ENCODE measurements at places on chromosomes 6 and 20. TPM values are rescaled to one million over a fixed set of nuclear protein-coding genes. Genes with fewer than 3 reads are reported as not detected.

DNA sequence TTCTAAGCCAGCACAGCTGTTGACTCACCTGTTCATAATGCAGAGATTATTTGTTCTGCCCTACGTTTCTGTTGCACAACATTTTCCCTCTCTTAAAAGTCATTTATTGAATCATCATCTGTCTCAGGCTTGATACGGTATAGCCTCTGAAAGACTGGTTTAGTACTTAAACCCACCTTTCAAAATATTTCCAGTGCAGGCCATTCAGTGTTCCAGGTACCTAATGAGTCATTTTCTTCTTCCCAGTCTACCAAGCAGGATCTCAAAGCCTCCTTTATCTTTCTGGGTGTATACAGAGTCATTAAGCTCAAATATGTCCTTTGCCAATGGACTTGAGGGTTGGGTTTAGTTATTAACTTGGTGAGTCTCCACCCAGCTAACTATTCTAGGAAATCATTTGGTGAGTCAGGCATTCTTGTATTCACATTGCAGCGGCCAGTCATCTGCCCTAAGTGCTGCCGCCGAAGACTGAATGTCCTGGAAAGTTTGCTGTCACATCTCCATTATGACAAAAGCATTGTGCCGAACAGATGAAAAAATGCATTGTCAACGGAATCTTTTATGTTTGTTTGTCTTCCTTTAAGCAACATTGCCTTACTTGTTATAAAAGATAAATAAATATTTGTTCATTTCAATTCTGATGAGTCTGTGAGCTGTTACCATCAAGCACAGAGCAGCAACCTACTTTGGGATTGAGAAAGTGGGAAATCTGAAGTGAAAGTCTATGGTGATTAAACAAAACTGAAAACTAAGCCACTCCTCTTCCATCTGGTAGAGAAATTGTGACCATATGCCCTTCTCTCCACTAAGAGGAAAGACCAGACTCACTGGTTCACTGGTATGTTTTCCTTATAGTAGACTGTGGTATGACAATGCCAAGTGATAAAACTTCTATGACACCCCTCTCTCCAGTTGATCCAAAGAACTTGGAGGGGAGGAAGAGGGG is 14.3 kb upstream of the FAM135A start:
- DNase-seq, result no peak
- H3K4me3 ChIP-seq, result no peak overlapping the region
- H3K27me3 ChIP-seq, result peaks cover 23% of the 10 kb centered on the region
- peaks cover 10% of the 10 kb centered on the region for H3K4me1 ChIP-seq

GRCh38 chr6:494394-494793 is 102.8 kb downstream of the IRF4 start:
- peaks cover 4% of the 10 kb centered on the region for H3K4me1 ChIP-seq
- no peak overlapping the region for H3K27ac ChIP-seq
- DNase-seq, result no peak
- no peaks in the 10 kb centered on the region for H3K27me3 ChIP-seq

- H3K36me3 ChIP-seq, result no peaks in the 10 kb centered on the region
- no peaks in the 10 kb centered on the region for H3K27me3 ChIP-seq
- H3K27ac ChIP-seq, result no peak overlapping the region
- H3K4me3 ChIP-seq, result no peak overlapping the region
- DNase-seq, result no peak
- peaks cover 11% of the 10 kb centered on the region for H3K4me1 ChIP-seq
These were observed 16.5 kb downstream of the SNAI1 start for GRCh38 chr20:49999329-49999728.

DNA sequence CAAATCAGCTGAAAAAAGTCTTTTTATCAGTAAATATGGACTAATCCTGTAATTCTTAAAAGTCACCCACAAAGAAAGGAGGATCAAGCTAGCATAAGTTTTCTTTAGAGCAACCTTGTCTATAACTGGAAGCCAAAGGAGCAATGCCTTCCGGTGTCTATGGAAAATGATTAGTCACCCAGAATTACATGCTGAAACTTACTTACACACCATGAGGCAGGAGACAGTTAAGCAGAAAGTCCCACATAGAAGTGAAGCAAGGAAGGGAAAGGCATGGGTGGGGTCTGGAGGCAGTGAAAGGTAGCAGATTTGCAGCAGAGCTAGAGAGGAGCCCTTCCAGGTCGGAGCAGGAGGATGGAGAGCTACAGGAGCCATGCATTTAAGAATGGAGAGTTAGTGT is 153.7 kb upstream of the RIPOR2 start:
- H3K4me1 ChIP-seq, result peaks cover 6% of the 10 kb centered on the region
- DNase-seq, result no peak

DNA sequence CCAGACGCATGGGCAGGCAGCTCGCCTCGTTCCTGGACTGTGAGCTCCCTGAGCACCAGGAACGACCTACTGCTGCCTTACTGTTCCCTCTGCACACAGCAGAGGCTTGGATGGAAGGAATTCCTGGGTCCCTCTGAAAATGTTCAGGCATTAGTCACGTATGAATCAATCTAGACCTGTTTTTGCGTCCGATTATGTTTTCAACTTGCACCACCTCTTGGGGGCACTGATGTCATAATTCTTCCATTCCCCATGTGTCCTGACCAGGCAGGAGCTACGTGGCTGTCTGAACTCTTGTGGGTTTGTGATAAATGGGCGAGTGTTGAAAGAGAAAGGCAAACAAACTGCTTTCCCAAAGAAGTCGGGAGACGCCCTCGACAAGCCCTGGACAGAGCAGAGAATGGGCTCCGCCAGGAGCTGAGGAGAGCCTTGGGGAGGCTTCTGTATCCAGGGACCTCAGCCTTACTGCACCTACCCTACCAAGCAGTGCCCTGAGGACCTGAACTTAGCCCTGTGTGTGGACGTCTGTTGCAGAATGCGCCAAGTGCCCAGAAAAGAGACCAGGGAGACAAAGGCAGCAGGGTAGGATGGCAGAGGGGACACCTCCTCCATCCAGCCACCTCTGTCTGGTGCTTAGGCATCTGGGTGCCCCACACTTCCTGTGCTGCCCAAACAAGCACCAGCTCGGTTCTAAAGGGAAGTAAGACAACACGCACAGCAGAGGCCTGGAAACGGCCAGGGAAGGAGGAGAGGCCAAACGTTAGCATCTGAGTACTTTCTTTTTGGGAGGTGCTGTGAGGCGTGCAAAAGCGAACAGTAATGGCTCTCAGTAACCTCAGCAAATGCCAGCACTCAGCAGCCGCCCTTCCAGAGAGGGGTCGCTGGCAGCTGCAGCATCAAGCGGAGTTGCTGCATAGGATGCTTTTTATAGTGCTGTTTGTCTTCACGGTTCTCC is 124.2 kb downstream of the LY86 start:
- H3K4me3 ChIP-seq, result no peak overlapping the region
- no peak overlapping the region for H3K27ac ChIP-seq
- H3K36me3 ChIP-seq, result no peaks in the 10 kb centered on the region
- H3K4me1 ChIP-seq, result peaks cover 15% of the 10 kb centered on the region
- H3K27me3 ChIP-seq, result no peaks in the 10 kb centered on the region

GRCh38 chr6:45586216-45587171 is 208.8 kb upstream of the SUPT3H start:
- no peak overlapping the region for H3K4me3 ChIP-seq
- peak overlapping the region; percentile 34 for H3K27ac ChIP-seq
- H3K36me3 ChIP-seq, result peaks cover 1% of the 10 kb centered on the region
- H3K27me3 ChIP-seq, result no peaks in the 10 kb centered on the region
- peaks cover 20% of the 10 kb centered on the region for H3K4me1 ChIP-seq
- DNase-seq, result no peak

DNA sequence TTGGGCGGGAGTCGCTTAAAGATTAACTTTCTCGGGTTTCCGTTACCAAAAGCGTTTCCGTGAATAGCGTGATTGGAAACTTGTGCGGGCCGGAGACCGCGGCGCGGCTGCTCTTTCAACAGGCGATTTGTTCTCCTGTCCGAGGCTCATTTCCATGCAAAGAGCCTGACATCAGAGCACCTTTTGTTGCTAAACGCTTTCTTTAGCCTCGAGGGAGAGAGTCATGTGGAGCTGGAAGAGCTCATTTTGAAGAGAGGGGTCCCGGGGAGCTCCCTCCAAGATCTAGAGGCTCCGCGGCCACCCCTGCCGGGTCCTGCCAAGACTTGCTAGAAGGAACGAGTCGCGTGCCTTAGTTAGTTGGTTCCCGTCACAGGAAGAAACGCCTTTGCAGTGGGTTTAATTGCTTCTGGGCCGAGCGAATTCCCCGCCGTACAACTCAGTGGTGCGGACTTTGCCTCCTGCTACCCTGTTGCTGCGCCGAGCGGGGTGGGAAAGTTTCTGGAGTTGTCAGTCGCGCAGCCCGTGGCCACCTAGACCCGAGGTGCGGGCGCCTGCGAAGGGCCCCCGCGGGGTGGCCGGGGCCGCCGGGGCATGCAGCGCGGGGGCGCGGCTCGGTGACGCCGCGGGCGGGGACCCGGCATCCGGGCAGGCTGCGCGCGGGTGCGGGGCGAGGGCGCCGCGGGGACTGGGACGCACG is at the start of gene SASH1:
SASH1 (plus strand) TSS at position 489 of the 697 bp plus-strand sequence. CDS start 230 bp downstream, outside the sequence.
- H3K27ac ChIP-seq, result peak within 1 kb of the TSS; percentile 99
- H3K27me3 ChIP-seq, result no peaks in the 10 kb centered on the region
- peak within 1 kb of the TSS; percentile 91 for H3K4me3 ChIP-seq
- H3K36me3 ChIP-seq, result no peaks in the 10 kb centered on the region

DNA sequence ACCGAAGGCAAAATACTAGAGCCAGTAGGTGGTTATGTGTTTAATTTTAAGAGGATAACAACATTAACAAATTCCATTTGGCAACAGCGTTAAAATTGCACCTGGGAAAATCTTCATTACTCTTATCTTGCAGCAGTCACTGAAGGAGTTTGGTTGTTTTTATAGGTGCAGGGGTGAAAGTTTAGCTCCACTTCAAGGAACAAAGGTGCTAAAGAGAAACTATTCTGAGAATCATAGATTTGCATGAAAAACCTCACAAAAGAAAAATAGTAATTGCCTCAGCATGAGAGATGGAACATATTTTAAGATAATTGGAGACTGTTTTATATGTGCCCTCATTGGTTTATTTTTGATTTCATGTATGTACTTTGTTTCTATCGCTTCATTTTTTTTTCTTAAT is 444.4 kb downstream of the UTRN start:
- peaks cover 8% of the 10 kb centered on the region for H3K4me1 ChIP-seq
- H3K27ac ChIP-seq, result no peak overlapping the region
- H3K27me3 ChIP-seq, result no peaks in the 10 kb centered on the region
- H3K36me3 ChIP-seq, result peaks cover 15% of the 10 kb centered on the region
- no peak overlapping the region for H3K4me3 ChIP-seq

DNA sequence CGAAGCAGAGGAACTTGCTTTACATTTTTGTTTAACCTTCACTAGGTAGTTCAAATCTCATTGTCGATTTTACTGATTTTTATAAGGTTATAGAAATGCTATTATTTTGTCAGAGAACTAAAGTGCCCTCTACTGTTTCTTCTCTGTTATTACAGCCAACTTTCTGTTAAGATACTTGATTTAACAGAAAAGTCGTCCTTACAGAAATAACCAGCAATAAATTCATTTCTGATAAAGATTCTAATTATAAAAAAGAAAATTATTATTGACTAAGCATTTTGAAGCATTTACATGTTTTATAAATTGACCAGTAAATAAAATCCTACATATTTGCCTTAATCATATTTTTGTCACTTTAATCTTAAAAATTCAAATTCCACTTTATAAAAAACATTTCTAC is 60.8 kb downstream of the OGFRL1 start:
- H3K4me3 ChIP-seq, result no peak overlapping the region
- no peak for DNase-seq
- H3K27ac ChIP-seq, result no peak overlapping the region
- H3K36me3 ChIP-seq, result no peaks in the 10 kb centered on the region
- H3K4me1 ChIP-seq, result no peaks in the 10 kb centered on the region

DNA sequence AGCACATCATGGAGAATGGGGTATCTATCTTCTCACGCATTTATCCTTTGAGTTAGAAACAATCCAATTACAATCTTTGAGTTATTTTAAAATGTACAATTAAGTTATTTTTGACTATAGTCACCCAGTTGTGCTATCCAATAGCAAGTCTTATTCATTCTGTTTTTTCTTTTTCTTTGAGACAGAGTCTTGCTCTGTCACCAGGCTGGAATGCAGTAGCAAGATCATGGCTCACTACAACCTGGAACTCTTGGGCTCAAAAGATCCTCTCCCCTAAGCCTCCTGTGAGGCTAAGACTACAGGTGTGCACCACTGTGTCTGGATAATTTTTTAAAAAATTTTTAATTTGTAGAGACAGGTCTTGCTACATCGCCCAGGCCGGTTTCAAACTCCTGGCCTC is 201.5 kb upstream of the ZNF217 start:
- no peaks in the 10 kb centered on the region for H3K27me3 ChIP-seq
- H3K4me3 ChIP-seq, result no peak overlapping the region
- DNase-seq, result no peak

- no peak for DNase-seq
- no peak overlapping the region for H3K4me3 ChIP-seq
- peaks cover 35% of the 10 kb centered on the region for H3K4me1 ChIP-seq
- no peaks in the 10 kb centered on the region for H3K36me3 ChIP-seq
These were observed 11.1 kb upstream of the ITPR3 start for GRCh38 chr6:33610067-33610466.

DNA sequence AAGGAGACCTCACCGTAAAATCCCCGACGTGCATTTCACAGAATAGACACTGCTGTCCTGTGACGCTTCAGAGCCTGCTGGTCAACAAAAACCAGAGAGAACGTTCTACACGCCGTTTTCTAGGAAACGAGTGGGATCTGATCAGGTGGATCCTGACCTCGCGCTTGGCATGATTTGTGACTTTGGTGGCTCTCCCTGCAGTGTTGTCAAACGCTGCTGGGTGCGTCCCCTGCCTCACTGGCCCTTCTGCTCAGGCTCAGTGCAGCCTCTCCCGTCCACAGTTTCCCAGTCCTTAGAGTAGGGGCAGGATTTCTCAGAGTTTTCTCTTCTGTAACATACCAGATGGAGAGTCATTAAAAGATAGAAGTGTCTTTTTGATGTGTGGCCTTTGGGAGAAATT is 27.6 kb upstream of the IRF4 start:
- H3K4me3 ChIP-seq, result no peak overlapping the region
- H3K4me1 ChIP-seq, result no peaks in the 10 kb centered on the region
- peaks cover 3% of the 10 kb centered on the region for H3K27me3 ChIP-seq
- H3K27ac ChIP-seq, result no peak overlapping the region
- peak; percentile 75 for DNase-seq
- peaks cover 6% of the 10 kb centered on the region for H3K36me3 ChIP-seq

Gene CLDN20
- total RNA-seq, result not detected

Gene RNF8
- 18.6 TPM for total RNA-seq

Gene SIRPB1
- 1.6 TPM for total RNA-seq

Gene PLCG1
- total RNA-seq, result 139 TPM

Gene DEFB126
- not detected for total RNA-seq

Gene CALHM6
- total RNA-seq, result 3.6 TPM

Gene SLC22A16
- not detected for total RNA-seq

Gene SIGLEC1
- total RNA-seq, result not detected

Gene LPA
- not detected for total RNA-seq

Gene RAMACL
- 2.4 TPM for total RNA-seq

Gene VGLL2
- not detected for total RNA-seq

Gene MYCT1
- total RNA-seq, result not detected

Gene SMLR1
- not detected for total RNA-seq

Gene ZC2HC1B
- total RNA-seq, result not detected

Gene REPS1
- total RNA-seq, result 26.5 TPM

Gene COL21A1
- 173 TPM for total RNA-seq
